ENCODE measurements at places on chromosomes 12 and 14. TPM values are rescaled to one million over a fixed set of nuclear protein-coding genes. Genes with fewer than 3 reads are reported as not detected.

NPAS3 gene
- not detected for total RNA-seq

DNA sequence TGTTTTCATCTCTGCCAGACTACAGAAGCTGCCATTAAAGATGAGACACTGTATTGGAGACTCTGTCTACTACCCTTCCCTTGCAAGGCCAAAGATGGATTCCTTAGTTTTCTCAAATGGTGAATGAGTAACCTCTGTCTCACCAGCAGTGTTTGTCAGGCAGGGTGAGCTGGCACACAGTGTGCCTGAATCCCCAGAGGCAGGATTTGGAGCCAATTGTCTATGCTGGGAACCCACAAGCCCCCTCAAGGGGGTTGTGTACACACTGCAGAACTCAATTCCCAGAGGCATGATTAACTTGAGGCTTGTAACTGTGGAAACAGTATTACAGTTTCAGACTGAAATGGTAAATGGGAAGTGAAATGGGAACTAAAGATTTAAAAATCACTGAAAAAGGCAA, 136.8 kb upstream of the PTPRB start:
- no peaks in the 10 kb centered on the region for H3K27me3 ChIP-seq
- no peaks in the 10 kb centered on the region for H3K4me1 ChIP-seq
- DNase-seq = no peak
- no peak overlapping the region for H3K27ac ChIP-seq
- no peaks in the 10 kb centered on the region for H3K36me3 ChIP-seq

- H3K27ac ChIP-seq = no peak overlapping the region
- no peaks in the 10 kb centered on the region for H3K4me1 ChIP-seq
- no peak overlapping the region for H3K4me3 ChIP-seq
- peaks cover 2% of the 10 kb centered on the region for H3K27me3 ChIP-seq
- no peaks in the 10 kb centered on the region for H3K36me3 ChIP-seq
Observed at GRCh38 chr14:64856529-64857445, 22.9 kb downstream of the SPTB start.

GRCh38 chr14:81337073-81337472, 63.1 kb downstream of the STON2 start:
- H3K27ac ChIP-seq = no peak overlapping the region
- no peaks in the 10 kb centered on the region for H3K4me1 ChIP-seq
- H3K27me3 ChIP-seq = peaks cover 2% of the 10 kb centered on the region

DNA sequence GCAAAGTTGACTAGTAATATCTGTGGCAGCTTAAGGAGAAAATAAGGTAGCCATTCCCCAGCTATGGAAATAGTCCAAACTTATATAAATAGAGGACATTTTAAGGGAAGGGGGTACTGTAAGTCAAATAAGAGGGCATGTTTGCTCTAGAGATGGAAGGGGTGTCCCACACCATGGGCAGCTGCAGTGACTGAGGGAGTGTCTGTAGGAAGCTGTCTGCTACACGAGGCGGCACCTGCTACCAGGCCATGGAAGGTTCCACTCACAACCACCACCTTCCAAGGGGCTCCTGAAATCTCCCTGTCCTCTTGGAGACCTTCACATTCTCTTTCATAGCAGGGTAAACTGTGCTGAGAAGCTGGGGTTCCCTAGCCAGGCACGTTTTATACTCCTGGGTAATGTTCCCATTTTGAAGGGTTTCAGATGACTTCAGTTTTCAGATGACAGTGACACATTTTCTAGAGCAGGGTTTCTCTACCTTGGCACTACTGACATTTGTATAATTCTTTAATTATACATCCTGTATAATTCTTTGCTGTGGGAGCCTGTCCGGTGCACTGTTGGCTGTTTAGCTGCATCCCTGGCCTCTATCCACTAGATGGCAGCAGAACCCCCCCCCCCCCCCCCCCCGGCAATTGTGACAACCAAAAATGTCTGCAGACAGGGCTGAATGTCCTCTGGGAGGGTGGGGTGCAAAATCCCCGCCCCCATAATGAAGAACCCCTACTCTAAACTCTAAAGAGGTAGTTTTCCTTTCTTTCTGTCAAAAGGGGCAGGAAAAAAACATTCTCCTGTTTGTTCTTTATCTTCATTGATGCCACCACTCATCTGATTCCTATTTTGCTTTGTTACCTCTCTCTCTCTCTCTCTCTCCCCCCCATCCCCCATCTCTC, 11.6 kb upstream of the SMCO2 start:
- H3K4me1 ChIP-seq = no peaks in the 10 kb centered on the region
- H3K27ac ChIP-seq = no peak overlapping the region
- no peaks in the 10 kb centered on the region for H3K36me3 ChIP-seq
- no peaks in the 10 kb centered on the region for H3K27me3 ChIP-seq
- no peak overlapping the region for H3K4me3 ChIP-seq
- peak; percentile 22 for DNase-seq

DNA sequence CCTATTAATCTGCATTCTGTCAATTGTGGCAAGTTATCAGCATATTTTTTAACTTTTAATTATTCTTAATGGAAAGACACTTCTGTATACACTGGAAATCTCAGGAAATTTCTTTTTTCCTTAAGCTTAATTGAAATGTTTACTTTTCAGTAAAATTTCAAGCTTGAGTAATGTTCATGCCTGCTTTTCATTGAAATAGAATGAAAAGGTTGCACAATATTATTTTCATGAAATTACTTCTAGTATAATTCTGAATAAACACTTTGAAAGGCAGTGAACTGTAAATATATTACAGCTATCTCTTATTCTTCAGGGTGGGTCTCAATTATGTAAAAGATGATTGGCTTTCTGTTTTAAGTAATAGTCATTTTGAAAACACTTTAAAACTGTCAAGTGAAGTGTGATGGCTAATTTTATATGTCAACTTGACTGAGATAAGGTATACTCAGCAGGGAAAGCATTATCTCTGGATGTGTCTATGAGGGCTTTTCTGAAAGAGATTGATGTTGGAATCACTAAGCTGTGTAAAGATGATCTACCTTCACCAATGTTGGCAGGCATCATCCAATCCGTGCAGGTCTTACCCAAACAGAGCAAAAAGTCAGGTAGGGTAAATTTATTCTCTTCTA, 29.9 kb downstream of the CLEC2D start:
- H3K4me1 ChIP-seq = peaks cover 39% of the 10 kb centered on the region
- no peak for DNase-seq
- H3K36me3 ChIP-seq = peaks cover 22% of the 10 kb centered on the region
- H3K27ac ChIP-seq = peak overlapping the region; percentile 79

DNA sequence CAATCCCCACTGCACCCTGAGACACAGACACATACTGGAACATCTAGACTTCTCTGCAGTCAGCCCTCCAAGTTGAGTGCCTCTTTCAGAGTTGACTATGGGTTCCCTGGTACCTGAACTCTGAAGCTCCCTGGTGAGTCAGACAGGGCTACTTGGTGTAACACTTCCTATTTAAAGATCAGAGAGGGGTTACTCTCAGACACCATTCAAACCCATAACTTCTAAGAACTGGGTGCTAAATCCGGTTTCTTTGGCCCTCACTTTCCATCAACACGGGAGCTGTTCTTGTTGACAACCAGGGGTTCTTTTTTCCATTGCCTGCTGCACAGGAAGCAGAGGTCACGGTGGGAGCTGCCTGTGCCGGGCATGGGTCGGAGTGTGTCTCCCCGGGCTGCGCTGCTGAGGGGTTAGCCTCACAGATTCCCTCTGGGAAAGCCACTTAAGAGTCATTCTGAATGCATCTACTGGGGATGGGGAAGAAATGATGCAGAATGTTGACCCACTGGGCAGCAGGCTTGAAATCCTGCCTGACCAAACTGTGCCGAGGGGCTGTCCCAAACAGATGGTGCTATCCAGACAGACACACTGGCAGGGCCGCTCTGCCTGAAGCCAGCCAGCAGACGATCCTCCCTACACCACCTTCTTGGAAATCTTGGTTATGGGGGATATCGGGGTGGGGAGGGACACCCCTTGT, 74.1 kb downstream of the PITPNM2 start:
- no peaks in the 10 kb centered on the region for H3K27me3 ChIP-seq
- H3K4me1 ChIP-seq = peaks cover 32% of the 10 kb centered on the region
- peak; percentile 20 for DNase-seq
- H3K27ac ChIP-seq = peak overlapping the region; percentile 87
- H3K36me3 ChIP-seq = no peaks in the 10 kb centered on the region
- H3K4me3 ChIP-seq = peak overlapping the region; percentile 50

DNA sequence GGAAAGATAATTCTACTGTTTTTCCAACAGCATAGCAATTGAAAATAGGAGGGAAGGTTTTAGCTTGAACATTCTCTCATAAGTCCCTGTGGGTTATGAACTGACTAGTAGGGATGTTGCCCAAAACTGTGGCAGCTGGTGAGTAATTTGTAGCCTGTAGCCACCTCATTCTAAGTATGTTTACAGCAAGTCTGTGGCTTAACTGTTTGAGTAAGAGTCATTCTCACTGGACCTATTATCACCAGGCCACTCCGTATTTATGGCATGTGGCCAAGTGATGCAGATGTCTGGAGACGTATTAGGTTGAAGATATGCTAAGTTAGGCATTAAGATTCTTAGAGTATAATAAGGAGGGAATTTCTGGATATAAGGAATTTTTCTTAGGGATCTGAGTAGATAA, 458.3 kb downstream of the ETNK1 start:
- no peaks in the 10 kb centered on the region for H3K4me1 ChIP-seq
- no peak overlapping the region for H3K27ac ChIP-seq
- no peak overlapping the region for H3K4me3 ChIP-seq
- no peak for DNase-seq
- no peaks in the 10 kb centered on the region for H3K36me3 ChIP-seq
